Neural progenitor cell (in vitro differentiated cells): ENCODE measurements at places on chromosomes 5 and 9. TPM values are rescaled to one million over a fixed set of nuclear protein-coding genes. Genes with fewer than 3 reads are reported as not detected.
A peak's percentile ranks its signal among the peaks of the same experiment; 100 is the strongest.

The HK3 gene
- not detected in 2 replicates for total RNA-seq

The RETREG1 gene
- total RNA-seq = 0.99 and 3.0 TPM in 2 replicates

The FAM78A gene
- 0.32 and 1.5 TPM in 2 replicates for total RNA-seq

The CTNND2 gene
- 13.9 and 14.2 TPM in 2 replicates for total RNA-seq

The THBS4 gene
- total RNA-seq = 31.6 and 40.5 TPM in 2 replicates

The MYO10 gene
- 39.1 and 59.9 TPM in 2 replicates for total RNA-seq

The PCDHGA6 gene
- total RNA-seq = 0.77 and 1.4 TPM in 2 replicates

DNA sequence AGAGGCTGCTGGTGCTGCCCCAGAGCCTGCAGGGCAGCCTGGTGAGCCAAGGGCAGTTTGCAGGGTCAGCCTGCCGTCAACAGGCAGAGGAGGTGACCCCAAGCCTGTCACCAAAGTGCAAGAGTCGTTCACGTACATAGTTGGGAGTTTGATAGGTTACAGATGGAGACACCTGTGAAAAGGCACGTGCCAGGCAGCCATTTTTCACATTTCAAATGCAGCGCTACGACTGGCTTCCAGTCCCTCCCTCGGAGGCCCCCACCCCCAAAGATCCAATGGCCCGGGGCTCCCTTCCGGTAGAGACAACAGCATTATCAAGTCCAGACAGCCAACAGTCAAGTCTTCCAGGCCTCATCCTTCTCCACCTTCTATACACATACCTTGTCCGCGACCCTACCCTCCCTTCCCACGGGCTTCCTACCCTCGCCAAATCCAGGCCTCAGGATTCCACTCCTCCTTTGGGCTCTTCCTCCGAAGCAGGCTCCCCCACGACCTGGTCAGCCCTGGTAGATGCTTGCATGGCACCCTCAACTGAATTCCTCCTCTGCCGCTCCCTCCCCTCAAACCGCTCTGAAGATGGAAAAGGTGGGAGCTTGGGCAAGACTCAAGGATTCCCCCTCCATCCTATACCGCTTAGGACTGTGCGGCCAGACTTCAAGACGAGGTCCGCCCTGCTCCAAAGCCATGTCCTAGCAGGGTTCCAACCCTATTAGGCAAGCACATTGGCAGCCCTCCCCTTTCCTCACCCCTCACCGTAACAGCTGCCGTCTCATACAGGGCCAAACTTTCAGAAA lies 13.2 kb downstream of the HNRNPH1 start:
- no peak for DNase-seq

- DNase-seq = no peak
Observed at GRCh38 chr9:132031467-132032237, 48.0 kb downstream of the MED27 start.

- no peak for DNase-seq
Observed at GRCh38 chr5:107557051-107557658, 113.6 kb downstream of the EFNA5 start.

DNA sequence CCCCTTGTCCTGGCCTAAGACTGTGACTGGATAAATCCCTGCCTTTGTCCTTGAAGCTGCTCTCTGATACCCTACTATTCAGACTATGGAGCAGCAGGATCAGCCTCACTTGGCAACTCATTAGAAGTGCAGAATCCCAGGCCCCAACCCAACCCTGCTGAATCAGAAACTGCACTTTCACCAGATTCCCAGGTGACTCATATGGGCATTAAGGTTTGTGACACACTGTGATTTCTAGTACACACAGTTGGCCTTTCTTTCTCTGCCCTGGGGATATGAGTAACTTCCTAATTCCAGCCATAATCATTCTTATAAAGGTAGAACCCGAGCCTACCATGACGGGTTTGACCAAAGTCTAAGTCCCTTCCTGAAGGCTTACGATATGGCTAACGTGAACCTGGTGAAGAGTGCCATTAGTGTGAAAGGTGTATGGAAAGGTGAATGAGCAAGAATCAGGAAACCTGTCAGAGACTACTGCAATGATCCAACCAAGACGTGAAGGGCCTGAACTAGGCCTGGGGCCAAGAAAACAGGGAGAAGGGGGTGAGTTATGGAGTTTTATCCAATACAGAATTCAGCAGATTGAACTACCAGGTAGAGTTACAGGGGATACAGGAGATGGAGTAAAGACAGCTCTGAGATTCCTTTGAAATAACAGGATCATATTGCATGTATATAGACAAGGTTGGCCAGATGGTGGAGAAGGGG lies 533.0 kb downstream of the BNC2 start:
- DNase-seq = no peak

- no peak for DNase-seq
Observed at GRCh38 chr5:129441096-129441495, 19.0 kb upstream of the ADAMTS19 start.

DNA sequence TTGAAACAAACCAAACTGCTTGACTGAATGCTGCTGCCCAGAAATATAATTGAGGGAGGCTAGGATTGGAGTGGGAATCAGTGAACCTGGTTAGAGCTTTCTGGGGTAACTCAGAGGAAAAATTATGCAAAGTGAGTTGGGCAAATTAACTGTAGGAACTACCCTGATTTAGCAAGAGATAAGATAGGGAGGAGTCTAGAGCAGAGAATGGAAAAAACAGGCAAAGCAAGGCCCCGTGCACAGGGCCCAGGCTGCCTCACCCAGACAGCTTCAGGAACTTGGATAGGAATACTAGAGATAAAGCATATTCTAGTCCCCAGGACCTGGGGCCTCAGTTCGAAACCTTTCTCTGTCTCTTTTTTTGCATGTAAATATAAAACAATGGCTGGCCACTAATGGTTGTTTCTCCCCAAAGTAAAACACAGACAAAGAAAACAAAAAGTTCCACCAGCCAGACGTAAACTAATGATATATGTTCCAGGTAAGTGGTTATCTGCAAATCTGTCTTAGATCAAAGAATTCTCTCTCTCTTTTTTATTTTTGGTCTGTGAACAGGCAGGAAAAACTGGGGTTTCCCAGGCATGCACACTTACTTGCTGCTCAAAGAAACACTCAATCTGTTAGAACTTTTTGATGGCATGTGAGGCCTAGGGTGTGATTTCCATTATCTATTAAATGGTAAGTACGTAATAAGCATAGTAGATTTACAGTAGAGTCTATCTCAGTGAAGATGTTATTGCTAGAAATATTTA lies 168.1 kb upstream of the MAP3K1 start:
- DNase-seq = no peak

DNA sequence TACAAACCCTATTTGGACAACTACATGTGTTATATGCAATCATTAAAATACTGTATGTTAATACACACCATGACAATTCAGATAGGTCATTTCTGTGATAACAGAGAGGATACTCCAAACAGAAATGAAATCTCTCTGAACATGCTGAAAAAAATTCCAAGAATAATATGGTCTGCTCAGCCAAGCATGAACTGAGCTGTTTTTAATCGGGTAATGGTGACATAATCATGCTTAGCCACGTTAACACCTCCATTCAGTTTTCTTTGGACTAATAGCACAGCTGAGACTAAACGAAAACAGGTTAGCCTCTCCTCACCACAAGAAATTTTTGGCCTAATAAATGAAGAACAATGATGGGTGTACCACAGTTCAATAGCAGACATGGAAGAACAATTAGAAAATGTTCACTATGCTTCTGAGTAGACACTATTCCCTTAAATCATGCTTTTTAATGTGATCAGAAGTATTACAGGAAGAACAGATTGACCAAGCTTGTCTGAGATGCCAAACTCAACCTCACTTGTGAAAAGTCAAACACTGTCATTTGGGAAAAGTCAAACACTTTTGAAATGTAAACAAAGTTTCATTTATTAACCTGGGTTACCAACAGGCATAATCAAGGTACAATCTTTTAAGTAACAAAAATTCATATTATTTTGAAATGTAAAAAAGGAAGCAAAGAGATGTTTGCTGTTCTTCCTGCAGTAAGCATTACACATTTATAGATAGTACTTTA lies 19.4 kb downstream of the RAB14 start:
- DNase-seq = no peak

DNA sequence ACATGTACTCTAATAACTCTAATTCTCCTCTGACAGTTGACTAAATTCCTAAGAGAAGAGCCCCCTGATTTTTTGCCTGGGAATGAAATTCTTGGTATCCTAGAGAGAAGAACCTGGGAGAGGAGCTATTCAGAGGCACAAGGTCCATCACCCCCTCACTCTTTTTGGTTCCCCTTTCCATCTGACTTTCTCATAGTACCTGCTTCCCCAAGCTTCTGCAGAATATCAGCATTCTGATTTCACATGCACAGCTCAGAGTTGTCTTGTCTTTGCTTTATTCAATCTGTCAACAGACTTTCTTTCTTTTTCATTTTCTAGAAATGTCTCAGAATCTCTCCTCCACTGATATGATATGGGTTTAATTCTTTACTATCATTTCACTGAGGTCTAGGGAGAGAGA lies 141.5 kb upstream of the FBXL17 start:
- DNase-seq = no peak

- peak; percentile 60 for DNase-seq
Observed at GRCh38 chr9:129483415-129484351, 137.2 kb downstream of the C9orf50 start.

DNA sequence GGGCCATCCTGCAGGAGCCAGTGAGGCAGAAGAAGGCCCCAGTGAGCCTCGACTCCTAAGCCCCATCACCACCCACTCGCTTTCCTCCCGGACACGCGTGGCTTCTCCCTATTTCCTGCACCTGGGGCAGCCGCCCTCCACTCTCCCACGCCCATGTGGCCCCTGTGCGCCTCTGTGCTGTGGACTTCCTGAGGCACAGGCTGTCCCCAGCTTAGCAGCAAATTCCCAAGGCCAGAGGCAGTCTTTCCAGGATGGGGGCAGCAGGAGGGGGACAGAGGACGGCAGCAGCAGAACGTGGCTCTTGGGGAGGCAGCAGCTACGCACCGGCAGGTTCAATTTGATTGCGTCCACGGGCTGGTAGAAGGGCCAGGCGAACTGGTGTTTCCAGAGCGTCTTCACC lies 14.9 kb downstream of the BRD3 start:
- DNase-seq = no peak

- DNase-seq = no peak
Observed at GRCh38 chr5:68032216-68032762, 183.3 kb upstream of the PIK3R1 start.

DNA sequence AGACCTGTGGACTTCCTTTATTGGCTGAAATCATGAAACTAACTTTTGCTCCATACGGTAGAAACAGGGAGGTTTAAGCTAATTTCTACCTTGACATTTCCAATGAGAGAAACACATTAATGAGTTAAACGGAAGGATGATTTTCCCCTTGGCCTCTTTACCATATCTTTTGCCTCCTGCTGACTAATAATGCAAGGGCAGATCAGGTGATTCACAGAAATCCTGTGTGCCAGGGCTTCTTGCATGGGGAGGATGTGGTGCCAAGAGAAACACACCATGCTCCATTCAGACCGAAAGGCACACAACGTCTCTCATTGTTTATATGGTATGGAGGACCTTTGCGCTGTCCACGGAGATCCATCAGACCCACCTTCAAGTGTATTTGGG lies 17.4 kb upstream of the PRLR start:
- DNase-seq = no peak

GRCh38 chr9:136527721-136528710 lies 17.8 kb downstream of the NOTCH1 start:
- DNase-seq = peak; percentile 43

- no peak for DNase-seq
Observed at GRCh38 chr9:18245911-18246310, 228.0 kb upstream of the ADAMTSL1 start.
